AG04450 (cell line): ENCODE measurements at places on chromosomes 7 and 10.

GRCh38 chr7:94350734-94351133, 44.0 kb upstream of the COL1A2 start:
- no peak for DNase-seq

DNA sequence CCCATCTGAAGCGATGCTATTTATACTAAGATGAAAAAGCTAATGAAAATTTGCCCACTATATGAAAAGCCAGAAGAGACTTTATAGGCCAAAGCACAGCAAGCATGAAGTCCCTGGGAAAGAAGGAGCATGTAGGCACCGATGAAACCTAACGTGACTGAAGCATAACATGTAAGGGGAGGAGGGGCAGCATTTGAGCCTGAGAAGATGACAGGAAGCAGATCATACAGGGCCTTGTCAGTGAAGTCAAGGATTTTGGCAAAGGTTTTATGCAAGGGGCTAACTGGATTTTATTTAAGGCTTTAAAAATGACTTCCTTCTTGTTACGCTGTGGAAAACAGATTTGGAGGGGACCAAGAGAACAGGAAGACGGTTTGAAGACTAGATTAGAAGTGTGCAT, 744.0 kb downstream of the PHTF2 start:
- no peak for DNase-seq

GRCh38 chr10:6327961-6328698, 125.4 kb downstream of the PFKFB3 start:
- DNase-seq = no peak

DNA sequence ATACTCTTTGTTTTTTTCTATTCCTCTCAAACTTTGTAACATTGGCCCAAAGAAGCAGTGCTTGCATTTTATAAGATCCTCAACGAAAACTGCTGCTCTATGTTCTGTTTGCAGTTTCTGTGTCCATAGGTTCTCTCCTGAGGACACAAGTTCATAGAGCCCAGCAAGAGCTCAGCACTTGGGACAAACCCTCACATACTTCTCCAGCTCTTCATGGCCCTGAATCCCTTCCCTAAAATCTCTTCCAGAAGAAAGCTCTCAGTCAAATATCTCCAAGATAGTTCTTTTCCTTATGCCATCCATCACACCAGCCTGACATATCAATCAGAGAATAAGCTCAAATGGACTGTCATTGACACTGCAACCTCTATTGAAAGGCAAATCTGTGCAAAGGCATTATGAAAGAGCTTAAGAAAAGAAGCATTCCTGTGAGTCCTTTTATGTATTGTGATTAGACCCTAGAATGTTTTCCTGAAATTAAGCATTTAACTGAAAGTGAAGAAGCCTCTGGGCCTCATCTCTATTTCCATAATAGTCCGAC, 405.5 kb downstream of the ANKRD7 start:
- no peak for DNase-seq

- no peak for DNase-seq
Observed at GRCh38 chr10:71780156-71780555, 6.8 kb upstream of the VSIR start.

GRCh38 chr7:155381852-155382801, 75.8 kb upstream of the EN2 start:
- DNase-seq = no peak

DNA sequence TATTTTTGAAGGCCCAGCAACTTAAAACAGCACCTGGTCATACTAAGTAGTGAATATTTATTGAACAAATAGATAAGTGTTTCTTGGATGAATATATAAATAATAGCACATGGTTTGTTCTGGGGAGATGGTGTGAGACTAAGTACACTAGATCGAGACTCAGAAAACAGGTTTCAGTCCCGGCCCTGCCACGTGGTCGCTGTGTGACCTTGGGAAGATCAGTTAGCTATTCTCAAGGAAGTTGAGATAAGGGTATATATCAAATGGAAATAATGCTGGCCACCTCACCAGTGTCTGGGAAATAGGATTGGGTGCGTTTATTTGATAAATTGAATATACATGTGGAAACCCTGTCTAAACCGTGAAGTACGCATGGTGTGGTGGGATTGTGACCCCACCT, 354.6 kb downstream of the SDK1 start:
- no peak for DNase-seq

DNA sequence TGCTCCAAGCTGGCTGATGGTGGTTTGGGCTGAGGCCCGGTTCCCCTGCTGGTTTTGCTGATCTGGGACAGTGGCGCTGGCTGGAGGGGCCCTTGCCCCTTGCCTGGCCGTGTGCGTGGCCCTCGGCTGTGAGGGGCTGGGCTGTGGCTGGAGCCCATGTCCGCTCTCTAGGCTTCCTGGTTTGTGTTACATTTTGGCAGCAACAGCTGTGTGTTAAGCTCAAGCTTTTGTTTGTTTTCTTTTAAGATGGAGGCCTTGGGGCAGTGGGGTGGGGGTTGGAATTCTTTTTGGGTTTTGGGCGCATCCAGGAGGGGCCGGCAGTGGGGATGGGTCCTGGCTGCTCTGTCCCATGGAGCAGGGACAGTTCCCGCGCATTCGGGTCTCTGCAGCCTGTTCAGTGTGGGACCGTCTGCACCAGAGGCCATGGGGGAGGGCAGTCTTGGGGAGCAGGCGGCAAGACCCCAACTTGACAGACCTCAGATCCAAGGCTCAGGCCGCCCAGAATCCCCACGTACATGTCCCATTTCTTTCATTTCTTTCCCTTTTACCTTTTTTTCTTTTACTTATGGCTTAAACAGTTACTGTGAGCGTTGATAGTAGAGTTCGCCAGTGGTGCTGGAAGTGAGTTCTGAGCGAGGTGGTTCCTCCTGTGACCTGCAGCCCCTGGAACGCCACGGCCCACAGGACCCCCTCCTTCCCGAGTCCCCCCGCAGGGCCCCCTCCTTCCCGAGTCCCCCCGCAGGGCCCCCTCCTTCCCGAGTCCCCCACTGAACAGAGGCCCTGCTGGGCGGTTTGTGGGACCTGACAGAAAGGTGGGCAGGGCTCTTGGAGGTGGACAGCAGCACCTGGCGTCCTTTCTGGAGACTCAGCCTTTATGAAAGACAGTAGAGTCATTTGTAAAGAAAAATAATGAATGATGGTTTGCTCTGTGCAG, 75.3 kb downstream of the INPP5A start:
- DNase-seq = no peak

- DNase-seq = no peak
Observed at GRCh38 chr7:105581066-105581811, at the start of gene EFCAB10. Gene EFCAB10, minus strand, starts transcription at chr7:105581493. Its CDS starts 30 bp downstream, at chr7:105581463.
